Amniotic stem cell (primary cell): ENCODE measurements at places on chromosomes 5 and 9.

- no peak for DNase-seq
Observed at GRCh38 chr5:60829490-60830266, 14.4 kb downstream of the ELOVL7 start.

DNA sequence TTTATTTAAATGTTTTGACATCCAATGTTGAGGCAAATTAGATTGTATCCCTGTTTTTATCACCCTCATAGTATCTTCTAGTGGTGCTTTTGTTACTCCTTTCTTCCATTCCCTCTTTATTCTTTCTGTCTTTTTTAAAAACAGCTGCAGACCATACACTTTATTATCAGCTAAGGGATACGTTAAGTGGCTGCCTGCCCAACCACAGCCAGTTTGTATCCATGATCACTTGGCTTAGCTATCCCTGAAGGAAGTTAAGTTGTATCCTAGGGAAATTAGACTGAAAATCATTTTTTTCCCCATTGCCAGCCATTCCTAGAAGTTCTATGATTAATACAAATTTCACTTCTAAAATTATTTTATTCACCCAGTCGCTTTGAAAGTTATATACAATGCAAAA is 1032.7 kb downstream of the NR2F1-AS1 start:
- no peak for DNase-seq

DNA sequence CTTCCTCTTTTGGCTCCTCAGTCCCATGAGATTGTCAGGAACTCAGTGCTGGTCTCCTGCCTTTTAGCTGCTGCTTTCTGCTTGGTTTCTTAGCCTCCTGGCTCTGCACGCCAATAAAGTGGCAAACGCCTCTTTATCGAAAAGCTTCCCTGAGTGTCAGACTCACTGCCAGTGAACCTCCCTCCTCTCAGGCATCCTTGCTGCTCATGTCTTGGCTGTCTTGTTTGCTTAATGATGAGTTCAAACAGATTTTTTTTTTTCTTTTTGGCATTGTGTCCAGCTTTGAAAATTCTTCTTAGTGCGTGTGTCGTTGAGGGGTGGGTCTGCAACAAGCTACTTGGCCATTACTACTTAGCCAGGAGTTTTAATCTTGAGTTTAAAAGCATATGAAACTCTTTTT is 14.9 kb downstream of the RASGRF2 start:
- no peak for DNase-seq

GRCh38 chr5:11863911-11864310 is 40.3 kb downstream of the CTNND2 start:
- no peak for DNase-seq

- DNase-seq, result no peak
Observed at GRCh38 chr9:126000256-126000655, 253.1 kb downstream of the PBX3 start.

- no peak for DNase-seq
Observed at GRCh38 chr9:76528642-76529190, 69.7 kb downstream of the GCNT1 start.

- DNase-seq, result no peak
Observed at GRCh38 chr9:92934321-92934720, 13.0 kb upstream of the FGD3 start.

DNA sequence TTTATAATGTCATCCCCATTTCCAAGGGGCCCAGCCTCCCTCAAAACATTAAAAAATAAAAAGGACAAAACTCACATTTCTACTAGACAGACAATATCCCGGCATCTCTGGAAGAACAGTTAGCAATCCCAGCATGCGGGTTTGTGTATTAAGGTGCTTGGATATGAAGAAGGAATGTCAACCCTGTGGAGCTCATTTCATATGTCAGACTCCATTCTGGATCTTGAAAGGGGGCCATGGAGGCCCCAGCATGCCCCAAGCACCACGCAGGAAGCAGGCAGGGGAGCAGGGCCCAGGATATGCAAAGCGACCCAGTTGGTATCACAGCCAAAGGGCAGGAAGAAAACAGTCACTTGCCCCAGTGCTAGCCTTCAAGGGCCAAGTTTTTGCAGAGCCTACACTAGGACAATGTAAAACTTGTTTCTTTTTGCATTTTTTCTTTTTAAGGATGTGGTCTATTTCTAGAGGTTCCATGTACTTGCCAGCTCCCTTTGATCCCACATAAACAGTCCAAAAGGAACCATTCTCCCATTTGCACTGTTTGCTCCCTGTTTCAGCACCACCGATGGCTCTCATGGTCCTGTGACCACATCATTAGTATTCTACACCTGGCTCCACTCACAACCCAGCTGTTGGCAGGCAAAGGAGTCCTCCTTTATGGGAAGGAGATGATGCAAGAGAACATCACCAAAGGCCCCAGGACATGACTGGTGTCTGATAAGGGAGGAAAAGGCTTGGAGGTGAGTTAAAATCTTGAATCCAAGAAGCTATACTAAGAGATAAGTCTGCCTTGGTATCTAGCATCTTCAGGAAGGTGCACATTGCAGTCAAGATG is 58.3 kb downstream of the FGF1 start:
- no peak for DNase-seq

GRCh38 chr5:171823269-171823668 is 37.7 kb downstream of the SMIM23 start:
- DNase-seq, result no peak

DNA sequence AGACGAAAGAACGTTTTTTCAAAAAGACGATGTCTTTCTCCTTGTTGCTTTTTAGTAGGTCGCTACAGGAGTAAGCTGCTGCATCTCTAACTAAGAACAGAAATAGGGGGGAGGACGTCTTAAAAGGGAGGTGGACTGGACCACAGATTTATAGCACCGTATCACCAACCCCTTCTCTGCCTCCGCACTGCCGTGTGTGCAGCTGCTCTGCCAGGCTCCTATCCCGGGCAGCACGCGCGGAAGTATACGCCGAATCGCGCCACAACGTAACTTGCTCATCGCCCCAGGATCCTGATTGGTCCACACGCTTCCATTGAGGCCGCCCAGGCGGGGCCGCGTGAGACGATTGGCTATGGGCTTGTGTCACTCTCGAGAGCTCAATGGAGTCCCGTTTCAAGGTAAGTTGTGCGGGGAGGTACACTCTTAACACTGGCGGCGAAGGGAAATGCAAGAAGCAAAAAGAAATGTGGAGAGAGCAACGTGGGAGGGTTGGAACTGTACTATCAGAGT is at the start of gene ELAVL2:
TSS of gene ELAVL2 (minus strand) at position 121 of the 510 bp plus-strand sequence. CDS start 64,006 bp downstream, outside the sequence.
- DNase-seq, result peak; percentile 86

DNA sequence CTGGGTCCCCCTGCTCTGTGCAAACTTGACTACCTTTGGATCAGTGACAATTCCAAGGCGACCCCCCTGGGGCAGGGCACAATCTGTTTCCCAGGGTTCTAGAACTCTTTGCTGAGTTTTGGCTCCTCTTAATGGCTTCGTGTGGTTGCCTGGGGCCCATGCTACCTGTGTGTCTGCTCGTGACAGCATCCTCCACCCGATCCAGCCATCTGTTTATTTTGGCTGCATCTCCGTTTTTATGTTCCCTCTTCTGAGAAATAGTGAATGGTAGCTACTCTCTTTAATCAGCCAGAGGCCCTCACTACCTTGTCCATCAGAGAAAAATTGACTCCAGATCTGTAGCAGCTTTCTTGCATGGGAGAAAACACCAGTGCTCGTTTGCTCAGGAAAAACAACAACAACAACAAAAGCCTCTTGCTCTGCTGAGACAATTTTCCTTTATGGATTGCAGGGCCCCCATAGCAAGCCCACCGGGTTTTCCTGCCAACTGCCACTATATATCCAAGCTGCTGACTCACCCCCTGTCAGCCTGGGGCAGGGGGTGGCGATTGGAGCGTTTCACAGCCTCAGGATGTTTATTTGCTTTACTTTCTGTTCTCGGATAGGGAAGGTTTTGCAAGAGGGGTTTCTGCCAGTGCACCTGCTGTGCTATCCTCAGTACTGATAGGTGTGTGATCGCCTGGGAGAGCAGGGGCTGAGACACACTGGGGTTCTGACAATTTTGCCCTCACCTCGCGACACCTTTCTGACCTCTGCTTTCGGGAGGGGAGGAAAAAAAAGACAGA is 607.8 kb downstream of the BNC2 start:
- no peak for DNase-seq

GRCh38 chr9:93136011-93136440 is 2.0 kb upstream of the NINJ1 start:
- no peak for DNase-seq

GRCh38 chr5:73218552-73219171 is 45.7 kb downstream of the TMEM174 start:
- DNase-seq, result peak; percentile 44

DNA sequence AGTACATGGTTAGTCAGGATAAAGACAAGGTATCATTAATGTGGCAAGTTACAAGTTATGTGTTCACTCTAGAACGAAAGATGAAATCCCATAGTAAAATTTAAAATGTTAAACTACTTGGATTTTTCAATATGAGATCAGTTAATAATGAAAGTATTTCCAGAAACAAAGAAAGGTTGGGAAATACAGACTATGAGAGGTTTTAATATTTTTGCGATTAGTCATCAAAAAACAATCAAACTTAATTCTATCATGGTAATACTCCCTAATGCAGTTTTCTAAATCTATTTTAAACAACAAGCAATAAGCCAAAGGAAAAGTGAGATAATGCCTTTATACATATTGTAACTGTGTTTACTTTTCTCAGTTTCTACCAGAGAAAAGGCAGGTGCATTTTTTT is 10.6 kb downstream of the CDH12 start:
- no peak for DNase-seq
